Activated CD4-positive, CD25-positive, alpha-beta regulatory T cell (primary cell): ENCODE measurements at places on chromosomes 5 and 9.

GRCh38 chr9:33924978-33925797 lies 108.2 kb downstream of the UBE2R2 start:
- no peak for DNase-seq

DNA sequence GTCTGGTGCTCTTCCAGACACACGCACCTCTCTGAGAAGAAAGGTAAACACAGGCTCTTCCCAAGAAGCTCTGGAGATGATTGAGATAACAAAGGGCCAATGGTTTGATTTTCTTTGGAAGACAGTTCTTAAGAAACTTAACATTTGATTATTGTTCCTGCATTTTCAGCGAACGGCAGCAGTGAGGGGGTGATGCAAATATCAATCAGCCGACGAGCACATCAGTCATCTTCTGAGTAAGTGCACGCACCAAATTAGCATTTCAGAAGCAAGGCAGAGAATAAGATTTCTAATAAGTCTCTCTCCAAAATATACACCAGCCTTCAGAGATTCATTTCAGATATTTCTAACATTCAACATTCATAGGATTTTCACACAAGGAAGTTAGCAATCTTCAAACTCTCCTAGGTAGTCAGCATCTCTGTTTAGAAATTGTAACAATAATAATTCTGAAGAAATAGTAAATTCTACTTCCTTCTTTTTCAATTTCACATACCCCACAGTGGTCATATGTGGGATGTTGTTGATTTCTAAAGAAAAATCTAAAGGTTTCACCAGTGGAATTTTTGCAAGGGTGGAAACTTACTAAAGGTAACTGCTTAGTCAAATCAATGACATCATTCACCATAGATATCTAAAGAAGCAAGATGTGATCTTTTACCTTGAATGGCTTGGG lies 250.3 kb downstream of the SEC61B start:
- DNase-seq: no peak

DNA sequence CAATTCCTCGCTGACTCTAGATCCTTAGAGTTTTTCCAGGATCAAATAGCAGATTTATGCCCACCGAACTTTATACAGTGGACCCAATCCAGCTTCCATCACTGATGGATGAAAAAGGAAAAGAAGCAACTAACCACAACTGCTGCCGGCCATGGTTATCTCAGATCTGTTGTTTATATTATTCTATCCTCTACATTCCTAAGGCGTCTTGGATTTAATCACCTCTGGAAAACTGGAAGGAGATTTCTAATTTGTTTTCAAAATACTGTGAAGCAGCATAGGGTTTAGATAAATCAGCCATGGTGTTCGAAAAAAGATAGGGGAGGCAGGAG lies 663 bp upstream of the ZNF366 start:
- no peak for DNase-seq

DNA sequence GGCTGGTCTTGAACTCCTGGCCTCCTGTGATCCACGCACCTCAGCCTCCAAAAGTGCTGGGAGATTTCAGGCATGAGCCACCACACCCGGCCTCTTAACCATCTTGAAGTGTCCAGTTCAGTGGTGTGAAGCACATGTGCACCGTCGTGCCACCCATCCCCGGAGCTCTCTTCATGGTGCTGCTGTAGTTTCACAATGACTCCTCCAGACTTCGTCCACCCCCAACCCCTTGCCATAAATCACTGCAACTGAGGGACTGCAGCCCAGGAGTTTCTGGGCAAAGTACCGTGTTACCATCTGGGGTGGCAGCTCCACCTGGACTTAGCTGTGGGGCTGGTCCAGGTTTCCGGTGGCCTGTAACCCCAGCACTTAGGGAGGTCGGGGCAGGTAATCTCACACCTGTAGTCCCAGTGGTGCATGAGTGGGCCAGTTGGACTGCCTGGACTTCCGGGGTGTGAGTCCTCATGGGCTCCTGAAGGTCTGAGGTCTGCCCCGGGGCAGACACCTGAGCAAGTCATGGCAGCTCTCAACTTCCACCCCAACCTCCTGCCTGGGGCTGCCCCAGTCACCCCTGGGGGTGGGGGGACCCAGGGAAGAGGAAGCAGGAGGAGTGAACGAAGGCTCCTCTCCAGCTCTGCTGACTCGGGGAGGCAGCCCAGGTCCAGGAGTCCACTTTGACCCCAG lies 6.6 kb upstream of the N4BP3 start:
- no peak for DNase-seq

DNA sequence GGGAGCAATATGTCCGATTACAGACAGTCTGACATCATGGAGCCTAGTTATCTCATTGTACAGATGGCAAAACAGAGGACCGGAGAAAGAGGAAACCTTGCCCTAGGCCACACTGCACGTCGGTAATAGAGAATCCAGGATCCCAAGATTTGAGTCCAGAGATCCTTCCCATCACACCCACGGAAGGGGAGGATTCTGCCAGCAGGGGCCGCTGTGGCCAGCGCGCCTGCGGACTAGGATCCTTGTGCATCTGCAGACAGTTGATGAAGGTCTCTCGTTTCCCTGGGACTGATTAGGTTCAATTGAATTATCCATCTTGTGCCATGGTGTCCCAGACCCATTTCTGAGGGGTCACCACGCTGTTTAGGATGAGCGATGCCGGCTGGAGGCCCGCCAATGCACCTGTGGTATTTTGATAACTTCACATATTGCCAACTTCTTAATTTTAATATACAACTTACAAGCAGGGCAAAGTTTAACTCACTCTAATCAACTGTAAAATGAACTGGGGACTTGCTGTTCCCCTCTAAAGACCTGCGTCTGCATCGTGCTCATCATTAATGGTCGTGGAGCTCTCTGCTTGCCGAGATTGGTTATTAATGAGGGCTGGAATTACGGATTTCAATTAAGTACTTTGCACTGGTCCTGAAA lies 592.7 kb upstream of the BRINP1 start:
- no peak for DNase-seq

DNA sequence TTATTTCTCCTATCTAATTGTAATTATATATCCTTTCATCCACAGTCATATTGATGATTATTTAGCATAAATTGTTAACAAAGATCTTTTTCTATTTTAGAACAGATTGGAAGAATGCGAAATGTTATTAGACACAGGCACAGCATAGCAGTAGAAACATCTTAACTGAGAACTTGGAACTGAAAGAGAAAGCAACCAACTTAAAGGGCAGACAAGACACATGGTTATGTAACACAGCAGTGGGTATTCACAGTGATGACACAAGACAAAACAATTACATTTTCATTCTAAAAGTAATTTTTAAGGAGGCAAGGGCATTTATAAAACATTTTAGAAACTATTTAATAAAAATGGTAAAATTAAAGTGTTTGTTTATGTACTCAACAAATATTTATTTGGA lies 57.7 kb upstream of the MEF2C start:
- no peak for DNase-seq

- DNase-seq: no peak
Observed at GRCh38 chr5:135426102-135427082, 20.8 kb downstream of the DCANP1 start.

- no peak for DNase-seq
Observed at GRCh38 chr9:87336914-87337333, 160.7 kb upstream of the DAPK1 start.

- no peak for DNase-seq
Observed at GRCh38 chr5:56633950-56634349, 181.4 kb upstream of the MAP3K1 start.

DNA sequence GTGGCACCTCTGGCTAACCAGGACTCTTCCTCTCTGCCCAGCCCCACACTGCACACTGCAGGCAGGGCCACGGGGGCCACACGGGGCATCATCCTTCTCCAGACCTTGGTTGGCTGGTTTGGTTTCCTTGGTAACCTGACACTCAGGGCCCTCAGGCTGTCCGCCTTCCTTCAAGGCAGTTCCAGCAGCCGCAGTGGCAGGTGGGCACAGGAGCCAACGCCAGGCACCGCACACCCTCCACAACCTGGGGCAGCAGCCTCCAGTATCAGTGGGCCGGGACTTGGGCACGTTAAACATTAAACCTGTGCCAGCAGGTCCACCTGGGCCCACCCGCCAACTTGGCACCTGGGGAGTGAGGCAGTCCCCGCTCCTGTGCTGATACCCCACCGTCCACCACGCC lies 1.9 kb downstream of the NPDC1 start:
- no peak for DNase-seq

GRCh38 chr5:94420885-94421284 lies 197.5 kb downstream of the KIAA0825 start:
- DNase-seq: no peak

DNA sequence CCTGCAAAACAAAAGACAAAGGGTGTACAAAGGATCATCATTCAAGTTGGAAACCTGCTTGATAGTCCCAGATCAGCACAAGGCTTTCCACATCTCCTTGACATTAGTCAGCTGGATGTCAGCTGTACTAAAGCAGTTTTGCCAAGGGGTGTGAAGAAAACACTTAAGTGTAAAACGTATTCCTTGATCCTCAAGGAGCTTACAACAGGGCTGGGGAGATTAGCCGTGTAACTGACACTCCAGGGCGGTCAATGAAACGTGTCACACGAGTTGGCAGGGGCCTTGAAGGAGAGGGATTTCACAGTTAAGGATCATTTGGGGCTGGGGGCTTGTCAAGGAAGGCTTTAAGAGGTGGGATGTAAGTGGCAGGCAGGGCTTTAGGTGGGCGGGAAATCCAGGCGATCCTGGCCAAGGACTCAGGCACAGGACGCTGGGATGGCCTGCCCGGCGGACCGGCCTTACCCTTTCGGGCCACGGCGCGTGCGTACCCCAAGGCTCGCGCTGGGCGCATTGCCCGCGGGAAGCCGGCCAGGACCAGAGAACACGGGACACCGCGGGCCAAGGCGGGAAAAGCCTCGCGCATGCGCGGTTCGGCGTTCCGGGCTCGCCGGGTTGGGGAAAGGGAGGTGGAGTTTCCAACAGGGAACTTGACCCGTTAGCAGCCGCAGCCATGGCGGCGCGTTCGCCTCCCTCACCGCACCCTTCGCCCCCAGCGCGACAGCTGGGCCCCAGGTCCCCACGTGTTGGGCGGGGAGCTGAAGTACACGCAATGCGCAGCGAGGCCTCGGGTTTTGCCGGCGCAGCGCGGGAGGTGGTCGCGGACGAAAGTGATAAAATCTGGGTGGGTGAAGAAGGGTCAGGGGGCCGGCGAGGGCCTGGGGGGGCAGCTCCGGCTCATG lies at the start of gene CNTLN:
Gene CNTLN (plus strand): TSS at position 645 of the 899 bp plus-strand sequence. CDS start 26 bp downstream, at position 671.
- DNase-seq: no peak

DNA sequence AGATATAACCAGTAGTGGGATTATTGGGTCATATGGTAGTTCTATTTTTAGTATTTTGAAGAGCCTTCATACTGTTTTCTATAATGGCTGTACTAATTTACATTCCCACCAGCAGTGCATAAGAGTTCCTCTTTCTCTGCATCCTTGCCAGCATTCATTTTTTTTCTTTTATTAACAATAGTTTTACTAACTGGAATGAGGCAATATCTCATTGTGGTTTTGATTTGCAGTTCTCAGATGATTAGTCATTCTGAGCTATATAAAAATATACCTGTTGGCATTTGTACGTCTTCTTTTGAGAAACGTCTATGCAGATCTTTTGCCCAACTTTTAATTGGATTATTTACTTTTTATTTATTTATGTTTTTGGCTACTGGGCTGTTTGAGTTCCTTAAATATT lies 1579.3 kb upstream of the CDH6 start:
- no peak for DNase-seq

- DNase-seq: no peak
Observed at GRCh38 chr5:33781286-33781685, 110.5 kb downstream of the ADAMTS12 start.

DNA sequence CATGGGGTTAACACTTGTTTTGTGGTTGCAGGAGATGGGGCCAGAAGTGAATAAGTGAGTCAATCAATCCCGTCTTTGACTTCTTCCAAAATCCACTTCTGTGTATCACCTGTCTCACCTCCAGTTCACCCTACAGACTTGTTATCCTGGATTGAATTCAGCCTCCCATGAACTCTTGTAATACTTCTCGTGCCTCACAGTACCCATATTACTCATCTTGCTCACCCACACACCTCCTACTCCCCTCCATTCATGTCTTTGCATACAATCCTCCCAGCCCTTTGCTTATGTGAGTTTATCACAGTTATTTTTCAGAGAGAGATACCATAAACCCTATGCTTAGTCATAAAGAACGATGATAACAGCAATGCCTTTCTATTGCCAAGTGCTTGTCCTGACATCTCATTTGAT lies 52.9 kb upstream of the PAPPA start:
- no peak for DNase-seq

DNA sequence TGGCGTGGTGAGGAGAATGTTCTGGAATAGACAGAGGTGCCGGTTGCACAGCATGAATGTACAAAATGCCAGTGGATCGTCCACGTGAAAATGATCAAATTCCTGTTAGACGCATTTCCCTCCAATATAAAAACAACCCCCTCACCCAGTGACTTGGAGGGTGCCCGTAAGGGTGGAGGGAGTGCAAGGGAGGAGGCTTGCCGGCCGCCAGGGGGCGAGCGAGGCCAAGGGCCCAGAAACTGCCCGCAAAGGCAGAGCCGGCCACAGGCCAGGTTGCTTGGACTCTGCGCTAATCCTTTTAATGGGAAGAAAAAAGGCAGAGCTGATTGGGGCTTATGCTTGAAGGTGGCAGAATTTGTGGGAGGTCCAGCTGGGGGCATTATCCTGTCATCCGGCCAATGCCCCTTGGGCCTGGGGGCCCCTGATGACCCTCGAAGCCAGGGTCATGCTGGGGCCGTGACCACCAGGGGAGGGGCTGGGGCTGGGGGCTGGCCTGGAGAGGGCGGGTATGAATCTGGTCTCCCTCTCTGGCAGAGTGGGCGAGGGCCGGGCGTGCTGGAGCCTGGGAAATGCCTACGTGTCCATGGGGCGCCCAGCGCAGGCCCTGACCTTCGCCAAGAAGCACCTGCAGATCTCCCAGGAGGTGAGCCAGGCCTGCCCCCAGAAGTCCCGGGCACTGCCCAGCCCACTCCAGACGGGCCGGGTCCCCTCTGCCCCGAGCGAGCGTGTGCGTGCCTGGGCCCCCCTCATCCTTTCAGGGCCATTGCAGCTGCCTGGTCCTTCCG lies 12.0 kb downstream of the GPSM1 start:
- DNase-seq: no peak

DNA sequence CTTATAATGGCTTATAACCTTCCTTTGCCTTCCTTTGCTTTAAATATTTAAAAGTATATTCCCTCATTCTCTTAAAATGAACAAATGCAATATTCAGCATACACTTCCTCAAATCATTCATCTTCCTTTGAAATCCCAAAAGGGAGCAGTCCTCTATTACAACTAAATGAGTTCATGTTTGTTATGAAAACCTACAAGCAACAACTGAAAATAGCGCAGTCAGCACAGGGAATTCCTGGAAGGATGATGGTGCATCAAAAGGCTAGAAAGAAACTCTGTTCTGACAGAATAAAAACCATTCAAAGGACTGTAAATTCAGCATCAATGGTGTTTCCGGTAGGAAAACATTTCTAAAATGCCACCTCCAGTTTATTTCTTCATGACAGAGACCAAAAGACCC lies 3.3 kb downstream of the NR6A1 start:
- DNase-seq: no peak

DNA sequence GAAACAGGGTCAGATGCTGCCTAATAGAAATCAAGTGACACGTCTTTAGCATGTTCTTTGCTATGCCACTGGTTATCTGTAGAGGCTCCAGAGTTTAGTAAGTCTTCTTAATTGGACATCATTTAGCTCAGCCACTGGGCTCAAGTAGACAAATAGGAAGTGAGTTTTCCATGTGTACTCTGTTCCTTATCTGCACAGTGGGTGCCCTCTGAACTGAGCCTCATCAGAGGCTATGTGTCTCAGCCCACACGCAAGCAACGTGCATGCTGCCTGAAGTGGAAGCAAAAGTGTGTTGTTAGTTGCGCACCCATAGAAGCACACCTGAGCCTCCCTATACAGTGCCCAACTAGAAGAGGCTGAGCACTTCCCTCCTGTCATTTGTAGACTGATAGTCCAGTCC lies 134.7 kb downstream of the SEMA5A start:
- DNase-seq: no peak

GRCh38 chr5:164636456-164636855 lies 1131.0 kb downstream of the MAT2B start:
- no peak for DNase-seq
